ENCODE measurements at places on chromosomes 1 and 21. TPM values are rescaled to one million over a fixed set of nuclear protein-coding genes. Genes with fewer than 3 reads are reported as not detected.

ROR1 gene
- 0.25 TPM for total RNA-seq

PIK3R3 gene
- total RNA-seq: 2.2 TPM

- no peak for DNase-seq
Observed at GRCh38 chr1:199160521-199161318, 521.9 kb downstream of the PTPRC start.

DNA sequence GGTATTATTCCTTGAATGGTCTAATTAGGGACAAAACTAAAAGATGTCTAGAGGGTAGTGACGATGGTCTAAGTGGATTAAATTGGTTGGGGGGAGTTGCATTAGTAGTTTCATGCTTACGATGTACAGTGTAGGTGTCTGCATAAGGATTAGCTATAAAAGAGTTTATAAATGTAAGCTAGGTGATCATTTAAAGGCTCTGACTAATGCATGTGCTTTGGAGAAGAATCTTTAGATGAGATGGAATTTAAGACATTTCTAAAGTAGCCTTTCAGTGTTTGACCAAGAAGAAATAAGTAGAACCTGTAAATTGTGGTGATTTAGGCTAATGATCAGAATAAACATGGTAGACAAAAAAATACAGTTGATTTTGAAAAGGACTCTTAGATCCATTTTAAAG, 7.4 kb downstream of the SYT14 start:
- no peak for DNase-seq

DNA sequence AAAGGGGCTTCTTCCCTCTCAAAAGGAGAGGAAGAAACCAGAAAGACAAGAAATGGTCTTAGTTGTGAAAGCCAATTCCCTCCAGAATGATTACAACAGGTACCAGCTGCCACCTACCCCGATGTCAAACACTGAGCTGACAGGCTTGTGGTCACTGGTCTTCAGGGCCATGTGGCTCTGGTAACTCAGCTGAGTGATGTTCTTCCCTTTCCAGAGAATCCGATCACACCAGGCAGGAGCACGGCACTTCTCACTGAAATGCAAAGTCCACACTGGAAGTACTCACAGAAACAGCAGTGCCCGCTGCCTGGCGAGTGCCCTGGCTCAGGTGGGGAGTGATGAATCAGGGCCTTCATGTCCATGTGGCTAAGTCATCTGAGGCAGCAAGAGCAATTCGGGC, 18.7 kb upstream of the MTF1 start:
- DNase-seq: no peak

Data from activated naive CD4-positive, alpha-beta T cell treated with anti-CD3 and anti-CD28 coated beads, Interleukin-2, amount 50 U/mL, for 72 hours (primary cell).